Stimulated activated CD8-positive, alpha-beta memory T cell treated with anti-CD3 and anti-CD28 coated beads, Interleukin-15, amount 100 ng/mL, for 1 hour (primary cell): ENCODE measurements at places on chromosomes 3 and 15.

DNA sequence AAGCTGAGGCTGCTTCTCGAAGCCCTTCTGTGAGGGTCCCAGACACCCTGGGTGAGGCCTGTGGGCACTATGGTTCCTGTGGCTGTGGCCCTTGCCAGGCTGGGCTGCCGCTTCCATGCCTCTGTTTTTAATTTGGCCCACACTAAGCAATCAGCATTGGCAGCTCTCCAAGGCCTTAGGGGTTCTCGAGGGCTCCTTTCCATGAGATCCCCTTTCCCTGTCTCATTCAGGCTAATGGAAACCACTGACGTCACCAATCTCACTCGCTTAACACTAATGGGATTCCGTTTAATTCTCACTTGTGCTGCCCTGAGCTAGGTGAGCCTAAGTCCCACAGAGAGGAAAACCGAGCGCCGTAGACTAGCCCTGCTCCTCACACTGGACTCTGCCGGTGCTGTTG lies 60.2 kb upstream of the RAB6B start:
- DNase-seq: no peak

DNA sequence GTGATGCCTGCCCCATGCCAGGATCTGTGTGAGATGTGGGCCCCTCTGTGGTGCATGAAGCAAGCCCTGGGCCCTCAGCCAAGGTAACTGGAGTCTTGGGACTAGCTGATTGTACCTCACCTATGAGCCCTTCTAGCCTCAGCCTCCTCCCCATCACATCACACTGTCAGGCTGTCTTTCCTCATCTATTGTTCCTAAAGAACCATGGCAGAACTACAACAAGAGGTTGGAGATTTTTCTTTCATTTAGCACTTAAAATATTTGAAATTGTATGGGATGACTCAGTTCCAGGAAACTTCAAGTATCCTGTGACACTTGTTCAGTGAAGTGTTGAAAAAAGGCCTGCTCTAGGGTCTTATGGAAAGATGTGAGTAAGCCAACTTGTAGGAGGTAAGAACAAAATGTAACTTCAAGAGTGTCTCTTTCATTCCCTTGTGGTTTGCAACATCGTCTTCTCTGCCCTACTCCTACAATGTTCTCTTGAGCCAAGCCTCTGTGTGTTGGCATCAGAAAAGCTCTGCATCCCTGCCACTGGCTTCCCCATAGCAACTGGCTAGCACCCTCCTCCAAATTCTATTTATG lies 58.7 kb upstream of the TIPARP start:
- no peak for DNase-seq

DNA sequence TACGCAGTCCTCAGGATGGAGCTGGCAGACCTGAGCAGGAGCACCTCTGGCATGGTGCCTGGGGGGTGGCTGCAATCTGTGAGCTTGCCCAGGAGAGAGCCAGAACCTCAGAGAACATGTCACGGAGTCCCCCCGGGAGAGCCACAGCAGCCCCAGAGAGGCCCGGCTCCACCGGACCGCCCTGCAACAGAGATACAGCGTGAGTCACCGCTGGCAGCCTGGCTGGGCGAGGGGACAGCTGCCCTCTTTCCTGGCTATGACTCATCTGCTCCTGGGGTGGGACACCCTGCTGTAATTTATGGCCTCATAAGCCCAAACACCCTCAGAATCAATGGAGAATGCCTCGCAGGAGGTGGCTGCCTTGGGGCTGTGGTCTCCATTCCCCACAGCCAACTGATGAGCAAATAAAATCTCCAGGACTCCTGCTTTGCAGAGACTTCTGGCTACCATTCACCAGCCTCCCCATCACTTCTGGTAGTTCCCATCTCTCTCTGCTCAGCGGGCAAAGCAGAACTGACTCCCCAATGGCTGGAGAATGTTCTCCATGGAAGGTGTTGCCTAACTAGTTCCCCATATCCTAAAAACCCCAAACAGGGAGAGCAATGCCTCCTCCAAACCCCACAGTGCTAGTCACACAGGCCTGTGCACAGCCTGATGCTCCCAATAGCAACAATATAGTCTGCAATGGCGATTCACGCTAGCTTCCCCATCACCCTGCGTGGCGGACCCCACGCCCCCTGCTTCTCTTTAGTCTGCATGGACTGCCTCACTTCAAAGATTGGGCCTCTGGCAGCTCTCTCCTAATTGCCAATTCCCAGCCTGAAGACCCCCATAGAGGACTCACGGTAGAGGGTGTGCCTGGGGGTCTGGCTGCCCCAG lies 21.6 kb downstream of the ACSBG1 start:
- no peak for DNase-seq

- DNase-seq: no peak
These were observed 777.3 kb downstream of the PDCD6IP start for GRCh38 chr3:34575776-34576175.

DNA sequence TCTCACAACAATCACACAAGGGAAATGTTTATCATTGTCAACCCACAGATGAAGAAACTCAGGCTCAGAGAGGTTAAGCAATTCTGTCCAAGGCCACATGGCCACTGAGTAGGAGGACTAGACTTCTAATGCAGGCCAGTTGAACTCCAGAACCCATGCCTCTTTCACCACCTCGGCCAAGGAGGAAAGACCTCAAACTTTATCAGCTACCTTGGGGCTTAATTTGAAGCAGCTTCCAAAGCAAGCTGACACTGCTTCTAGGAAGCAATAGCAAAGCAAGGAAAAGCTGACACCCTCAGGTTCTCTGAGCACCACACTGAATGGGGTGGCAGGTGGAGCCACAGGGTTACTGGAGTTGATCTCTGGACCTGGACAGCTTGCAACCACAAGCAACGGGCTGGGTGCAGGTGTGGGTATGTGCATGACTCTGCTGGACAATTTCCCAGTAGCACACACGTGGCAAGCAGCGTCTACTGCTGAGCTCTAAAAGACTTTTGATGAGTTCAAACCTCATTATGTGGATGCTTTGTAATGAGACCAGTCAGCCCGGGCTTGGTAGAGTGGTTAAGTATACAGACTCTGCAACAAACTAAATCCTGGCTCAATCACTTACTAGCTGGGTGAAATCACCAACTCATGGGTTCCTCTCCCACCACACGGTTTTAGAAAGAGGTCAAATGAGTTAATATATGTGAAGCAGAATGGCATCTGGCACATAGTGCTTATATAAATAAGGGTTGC lies 23.1 kb downstream of the CCNL1 start:
- no peak for DNase-seq
